Dermis blood vessel endothelial cell (primary cell): ENCODE measurements at places on chromosomes 6 and 20. TPM values are rescaled to one million over a fixed set of nuclear protein-coding genes. Genes with fewer than 3 reads are reported as not detected.

Gene CFAP206
- total RNA-seq: 0.19 and 0.51 TPM in 2 replicates

Gene CLPSL1
- not detected in 2 replicates for total RNA-seq

Gene C20orf202
- not detected in 2 replicates for total RNA-seq

Gene IMPG1
- total RNA-seq: not detected in 2 replicates

Gene KCNK16
- total RNA-seq: not detected in 2 replicates

Gene MAFB
- 3.4 and 5.9 TPM in 2 replicates for total RNA-seq

Gene TSPO2
- not detected in 2 replicates for total RNA-seq

Gene BTNL2
- not detected in 2 replicates for total RNA-seq

Gene ADGRF5
- total RNA-seq: 140 and 211 TPM in 2 replicates

Gene PI16
- total RNA-seq: not detected in 2 replicates

GRCh38 chr6:34004706-34005105, 141.2 kb downstream of the GRM4 start:
- no peak for DNase-seq

GRCh38 chr6:54353975-54354374, 45.7 kb downstream of the TINAG start:
- no peak for DNase-seq

DNA sequence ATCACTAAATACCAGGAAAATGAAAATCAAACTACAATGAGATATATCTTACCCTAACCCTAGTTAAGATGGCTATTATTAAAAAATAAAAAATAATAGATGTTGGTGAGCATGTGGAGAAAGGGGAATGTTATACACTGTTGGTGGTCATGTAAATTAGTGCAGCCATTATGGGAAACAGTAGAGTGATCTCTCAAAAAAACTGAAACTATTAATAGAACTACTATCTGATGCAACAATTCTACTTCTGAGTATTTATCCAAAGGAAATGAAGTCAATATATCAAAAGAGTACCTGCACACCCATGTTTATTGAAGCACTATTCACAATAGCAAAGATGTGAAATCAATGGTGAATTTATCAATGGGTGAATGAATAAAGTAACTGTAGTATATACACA, 48.6 kb downstream of the HLA-A start:
- no peak for DNase-seq

DNA sequence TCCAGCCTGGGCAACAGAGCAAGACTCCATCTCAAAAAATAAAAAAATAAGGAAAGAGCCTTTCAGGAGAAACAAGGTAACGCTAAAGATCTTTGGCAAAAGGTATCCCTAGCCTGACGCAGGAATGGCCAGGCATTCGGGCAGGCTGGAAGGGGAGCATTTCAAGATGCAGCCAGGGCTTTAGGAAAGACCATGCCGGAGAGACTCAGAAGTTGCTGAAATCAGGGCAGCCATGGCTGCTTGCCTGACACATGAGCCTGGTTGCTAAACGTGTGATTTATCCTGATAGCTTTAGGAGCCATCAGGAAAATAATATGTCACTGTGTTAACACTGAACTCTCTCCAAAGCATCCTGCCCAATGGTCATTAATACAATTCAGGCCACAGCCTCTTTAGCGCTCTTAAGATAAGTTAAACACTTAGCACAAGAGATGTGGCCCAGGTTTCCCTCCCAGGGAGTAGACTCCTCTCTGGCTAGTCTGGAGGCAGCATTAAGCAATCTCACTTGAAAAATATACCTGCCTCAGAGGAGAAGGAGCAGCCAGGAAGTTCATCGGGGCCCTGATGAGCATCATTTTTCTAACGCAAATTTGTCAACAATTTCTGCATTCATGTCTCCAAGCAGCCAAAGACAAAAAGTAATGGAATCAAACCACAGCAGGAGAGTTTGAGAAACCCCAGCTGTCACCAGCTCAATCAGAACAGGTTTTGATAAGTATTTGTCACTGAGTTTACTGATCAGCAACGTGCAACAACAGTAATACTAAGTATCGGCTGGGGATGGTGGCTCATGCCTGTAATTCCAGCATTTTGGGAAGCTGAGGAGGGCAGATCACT, 200.0 kb downstream of the ZMYND8 start:
- no peak for DNase-seq

- no peak for DNase-seq
Observed at GRCh38 chr20:48544402-48545339, 283.1 kb downstream of the PREX1 start.

DNA sequence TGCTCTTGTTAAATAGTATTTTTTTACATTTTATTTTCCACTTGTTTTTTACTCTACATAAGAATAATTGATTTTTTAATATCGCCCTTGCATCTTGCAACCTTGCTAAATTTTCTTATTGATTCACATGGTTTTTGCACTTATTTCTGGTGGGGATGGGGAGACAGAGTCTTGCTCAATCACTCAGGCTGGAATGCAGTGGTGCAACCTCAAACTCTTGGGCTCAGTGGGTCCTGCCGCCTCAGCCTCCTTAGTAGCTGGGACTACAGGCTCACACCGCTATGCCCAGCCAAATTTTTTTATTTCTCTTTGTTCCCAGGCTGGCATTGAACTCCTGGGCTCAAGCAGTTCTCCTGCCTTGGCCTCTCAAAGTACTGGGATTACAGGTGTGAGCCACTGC, 30.3 kb downstream of the LIN28B start:
- DNase-seq: no peak

DNA sequence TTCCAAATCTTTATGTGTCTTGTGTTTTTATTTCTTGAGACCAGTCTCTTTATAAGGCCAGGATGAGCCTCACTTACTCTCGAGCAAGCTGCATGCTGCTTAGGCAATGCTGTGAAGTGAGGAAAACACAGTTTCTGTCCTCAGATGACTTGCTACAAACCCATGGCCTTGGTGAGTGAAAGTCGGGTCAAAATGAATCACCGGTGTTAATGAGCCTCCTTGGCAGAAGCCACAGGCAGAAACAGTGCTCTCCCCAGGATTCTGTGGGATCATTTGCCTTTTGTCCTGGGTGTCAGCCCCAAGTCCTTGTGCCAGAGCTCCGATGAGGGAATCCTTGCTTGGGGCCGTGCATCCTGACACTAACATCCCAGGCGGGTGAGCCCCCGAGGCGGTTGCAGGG, 482.5 kb downstream of the QKI start:
- DNase-seq: no peak

- no peak for DNase-seq
Observed at GRCh38 chr6:46325561-46326530, 155.1 kb upstream of the ENPP5 start.

DNA sequence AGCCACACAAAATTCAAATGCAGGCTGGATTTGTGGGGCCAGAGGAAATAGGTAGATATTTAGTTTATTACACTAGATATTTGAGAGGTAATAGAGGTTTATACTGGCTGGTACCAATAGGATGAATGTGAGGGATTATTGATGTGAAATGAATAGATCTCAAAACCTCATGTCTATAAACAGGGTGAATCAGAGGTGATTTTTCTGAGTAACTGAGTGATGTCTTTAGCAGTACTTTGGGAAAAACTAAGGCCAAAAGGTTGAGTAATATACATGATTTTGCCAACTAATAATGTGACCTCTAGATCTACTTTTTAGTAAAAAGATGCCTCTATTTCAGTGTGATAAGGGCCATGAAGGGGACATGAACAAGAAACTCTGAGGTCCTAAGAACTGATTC, 86.8 kb downstream of the HAO1 start:
- no peak for DNase-seq

DNA sequence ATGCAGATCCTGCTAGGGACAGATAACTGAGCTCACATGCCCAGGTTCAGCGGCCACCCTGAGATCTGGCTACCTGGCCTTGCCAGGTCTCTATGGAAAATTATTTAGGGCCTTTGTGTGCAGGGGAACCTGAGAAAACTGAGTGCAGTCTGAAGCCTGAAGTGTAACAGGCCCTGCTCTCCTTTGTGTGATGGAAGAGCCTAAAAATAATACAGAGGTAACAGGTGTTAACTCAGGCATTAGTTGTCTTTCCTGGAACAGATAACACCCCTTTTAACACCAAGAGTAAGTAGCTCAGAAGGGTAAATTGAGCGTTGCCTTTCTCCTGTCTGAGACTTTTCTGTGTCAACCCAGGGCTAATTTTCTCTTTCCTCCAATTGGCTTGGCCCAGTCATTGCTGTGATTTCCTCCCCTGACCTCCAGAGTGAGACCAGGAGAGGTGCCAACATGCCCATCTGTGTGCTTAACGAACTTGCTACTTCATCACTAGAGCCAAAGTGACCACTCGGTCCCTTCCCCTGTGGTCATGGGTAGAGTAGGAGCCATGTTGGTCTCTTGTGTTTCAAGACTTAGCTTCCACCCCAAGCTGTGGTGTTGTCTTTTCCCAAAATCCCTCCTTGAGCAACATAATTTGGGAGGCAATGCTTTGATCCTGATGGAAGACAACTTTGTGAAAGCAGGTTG, 304.4 kb upstream of the JAG1 start:
- DNase-seq: no peak

DNA sequence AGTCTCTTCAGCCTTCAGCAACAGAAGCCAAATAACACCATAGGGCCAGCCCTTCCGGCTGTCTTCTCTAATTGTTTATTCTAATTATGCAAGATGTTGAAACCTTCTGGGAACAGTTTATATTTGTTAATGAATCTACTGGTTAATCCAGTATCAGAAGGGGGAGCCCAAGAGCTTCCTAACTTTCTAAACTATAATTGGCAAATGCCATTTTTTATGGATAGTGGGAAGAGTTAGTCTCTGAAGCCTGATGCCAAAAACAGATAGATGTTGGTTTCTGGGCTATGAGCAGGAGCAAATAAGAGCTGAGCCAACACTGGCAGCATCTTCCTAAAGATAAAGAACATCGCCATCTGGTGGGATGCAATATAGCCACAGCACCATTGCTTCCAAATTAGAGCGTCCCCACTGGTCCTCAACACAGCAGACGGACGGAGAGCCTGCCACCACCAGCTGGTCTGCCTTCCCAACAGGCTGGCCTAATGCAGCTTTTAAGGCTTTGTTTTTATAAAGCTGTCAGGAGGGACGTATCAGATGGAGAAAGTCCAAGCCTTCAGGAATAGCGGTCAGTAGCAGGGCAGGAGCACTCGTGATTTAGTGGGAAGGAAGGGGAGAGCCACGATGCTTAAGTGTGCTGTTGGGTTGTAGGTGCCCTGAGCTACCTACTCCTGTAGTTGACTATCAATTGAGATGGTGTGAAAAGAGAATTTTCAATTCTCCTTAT, 118.8 kb downstream of the RALGAPA2 start:
- peak; percentile 47 for DNase-seq

DNA sequence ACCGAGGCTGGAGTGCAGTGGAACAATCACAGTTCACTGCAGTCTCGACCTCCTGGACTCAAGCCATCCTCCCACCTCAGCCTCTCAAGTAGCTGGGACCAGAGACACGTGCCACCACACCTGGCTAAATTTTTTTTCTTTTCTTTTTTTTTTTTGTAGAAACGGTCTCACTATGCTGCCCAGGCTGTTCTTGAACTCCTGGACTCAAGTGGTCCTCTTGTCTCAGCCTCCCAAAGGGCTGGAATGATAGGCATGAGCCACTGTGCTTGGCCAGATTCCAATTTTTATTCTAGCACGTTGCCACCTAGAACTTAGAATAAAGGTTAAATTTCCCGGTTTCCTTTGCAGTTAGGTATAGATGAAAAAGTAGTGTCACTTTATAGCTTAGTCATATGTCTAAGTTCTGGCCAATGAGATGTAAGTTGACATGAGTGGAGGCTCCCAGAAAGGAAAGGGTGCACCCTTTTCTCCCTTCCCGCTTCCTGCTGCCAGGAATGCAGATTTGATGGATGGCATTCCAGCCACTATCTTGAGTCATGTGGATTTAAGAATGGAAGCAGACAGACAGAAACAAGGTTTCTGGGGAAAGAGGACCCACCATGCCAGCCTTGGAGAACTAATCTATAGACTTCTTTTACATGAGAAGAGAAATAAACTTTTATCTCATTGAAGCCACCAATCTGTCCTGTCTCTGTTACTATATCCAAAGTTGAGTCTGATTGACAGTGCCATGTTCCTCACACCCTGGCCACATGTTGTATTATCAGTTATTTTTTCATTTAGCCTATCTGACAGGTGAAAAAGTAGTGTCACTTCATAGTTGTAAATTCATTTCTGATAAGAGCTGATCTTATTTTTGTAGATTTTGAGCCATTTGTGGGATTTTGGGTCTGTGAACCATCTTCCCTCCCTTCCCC, 60.6 kb upstream of the NCOA3 start:
- DNase-seq: no peak

DNA sequence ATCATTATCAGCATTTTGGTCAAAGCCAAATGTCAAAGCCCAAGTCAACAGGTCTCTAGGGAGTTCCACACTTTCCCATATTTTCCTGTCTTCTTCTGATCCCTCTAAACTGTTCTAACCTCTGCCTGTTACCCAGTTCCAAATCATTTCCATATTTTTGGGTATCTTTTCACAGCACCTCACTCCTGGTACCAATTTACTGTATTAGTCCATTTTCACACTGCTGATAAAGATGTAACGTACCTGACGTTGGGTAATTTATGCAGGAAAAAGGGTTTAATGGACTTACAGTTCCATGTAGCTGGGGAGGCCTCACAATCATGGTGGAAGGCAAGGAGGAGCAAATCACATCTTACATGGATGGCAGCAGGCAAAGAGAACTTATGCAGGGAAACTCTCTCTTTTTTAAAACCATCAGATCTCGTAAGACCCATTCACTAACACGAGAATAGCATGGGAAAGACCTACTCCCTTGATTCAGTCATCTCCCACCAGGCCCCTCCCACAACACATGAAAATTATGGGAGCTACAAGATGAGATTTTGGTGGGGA, 143.4 kb downstream of the PTPRK start:
- DNase-seq: no peak

DNA sequence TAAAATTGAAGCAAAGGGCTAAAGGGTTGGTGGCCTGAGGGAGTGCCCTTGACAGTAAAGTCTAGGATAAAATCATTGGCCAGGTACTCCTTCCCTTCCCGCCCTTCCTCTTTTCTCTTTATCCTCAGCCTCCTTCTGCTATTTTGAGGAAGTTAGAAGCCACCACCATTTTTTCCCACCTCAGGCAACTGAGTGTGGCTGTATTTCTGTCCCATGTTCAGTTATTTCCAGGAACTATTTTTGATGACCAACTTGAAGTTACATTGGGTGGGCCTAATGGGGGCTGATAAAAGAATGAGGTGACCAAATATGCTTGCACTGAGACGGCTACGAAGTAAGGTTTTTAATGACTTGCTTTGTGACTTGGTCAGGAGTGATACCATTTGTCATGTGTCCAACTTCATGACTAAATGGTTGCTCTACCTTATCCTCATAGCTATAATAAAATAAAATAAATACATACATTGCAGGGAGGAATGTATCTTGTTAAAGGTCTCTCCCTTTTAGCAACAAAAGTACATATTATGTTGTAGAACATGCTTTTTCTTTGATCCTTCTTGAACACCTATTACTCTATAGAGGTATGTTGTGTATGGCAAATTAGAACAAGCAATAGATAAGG, 12.0 kb downstream of the PTPN1 start:
- no peak for DNase-seq
